ENCODE measurements at places on chromosomes 2 and 18.
A peak's percentile ranks its signal among the peaks of the same experiment; 100 is the strongest.

DNA sequence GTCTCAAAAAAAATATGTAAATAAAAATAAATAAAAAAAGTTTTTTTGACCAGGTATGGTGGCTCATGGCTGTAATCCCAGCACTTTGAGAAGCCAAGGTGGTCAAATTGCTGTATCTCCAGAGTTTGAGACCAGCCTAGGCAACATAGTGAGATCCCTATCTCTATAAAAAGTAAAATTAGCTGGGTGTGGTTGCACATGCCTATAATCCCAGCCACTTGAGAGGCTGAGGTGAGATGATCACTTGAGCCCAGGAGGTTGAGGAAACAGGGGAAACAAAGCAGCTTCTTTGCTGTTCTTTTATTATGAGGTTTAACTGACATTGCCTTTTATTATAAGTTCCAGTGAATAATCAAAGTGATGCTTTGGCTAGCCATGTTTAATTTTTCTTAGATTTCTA is 25.0 kb downstream of the ACTR2 start:
- DNase-seq: no peak

GRCh38 chr2:146734042-146734820 is 1110.6 kb upstream of the ACVR2A start:
- peak; percentile 47 for DNase-seq

GRCh38 chr18:55515214-55515613 is 72.8 kb downstream of the TCF4 start:
- DNase-seq: no peak

GRCh38 chr2:34234823-34235222 is 635.7 kb upstream of the FAM98A start:
- no peak for DNase-seq

DNA sequence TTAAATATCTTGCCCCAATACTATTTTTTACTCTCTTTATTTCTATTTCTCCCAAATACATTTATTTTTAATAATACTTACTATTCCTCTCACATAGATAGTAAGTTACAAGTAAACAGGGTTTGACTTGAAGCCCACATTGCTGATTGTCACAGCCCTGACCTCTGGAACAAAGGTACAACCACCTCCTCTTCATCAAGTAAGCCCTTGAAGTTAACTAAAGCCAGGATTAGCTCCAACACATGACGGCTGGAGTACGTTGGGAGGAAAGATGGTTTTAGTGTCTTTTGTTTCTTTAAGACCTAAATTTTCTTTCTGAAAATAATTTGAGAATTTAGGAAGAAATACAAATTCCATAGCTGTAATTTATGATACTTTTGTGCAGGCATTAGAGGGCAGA is 949 bp downstream of the MYOM1 start:
- DNase-seq: no peak
